Gastrocnemius medialis (tissue), 4 donors: ENCODE measurements at places on chromosomes 1 and 21. TPM values are rescaled to one million over a fixed set of nuclear protein-coding genes. Genes with fewer than 3 reads are reported as not detected.

DNA sequence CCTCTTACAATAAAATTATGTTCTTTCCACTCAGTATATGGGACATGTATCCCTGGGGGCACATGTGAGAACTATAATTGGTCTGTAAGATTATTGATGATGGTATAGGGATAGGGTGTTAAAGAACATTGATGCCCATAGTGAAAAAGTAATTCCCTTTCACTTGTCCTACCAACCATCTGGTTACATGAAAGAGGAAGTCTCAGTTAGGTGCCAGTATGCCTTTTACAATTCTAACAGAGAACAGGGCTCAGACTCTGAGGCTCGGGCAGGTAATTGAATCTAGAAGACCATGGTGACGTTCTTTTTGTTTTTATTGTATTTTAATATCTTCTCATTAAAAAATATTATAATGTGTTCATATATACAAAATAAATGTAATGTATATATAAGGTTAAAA is 113.6 kb downstream of the FGGY start:
- no peak for DNase-seq

DNA sequence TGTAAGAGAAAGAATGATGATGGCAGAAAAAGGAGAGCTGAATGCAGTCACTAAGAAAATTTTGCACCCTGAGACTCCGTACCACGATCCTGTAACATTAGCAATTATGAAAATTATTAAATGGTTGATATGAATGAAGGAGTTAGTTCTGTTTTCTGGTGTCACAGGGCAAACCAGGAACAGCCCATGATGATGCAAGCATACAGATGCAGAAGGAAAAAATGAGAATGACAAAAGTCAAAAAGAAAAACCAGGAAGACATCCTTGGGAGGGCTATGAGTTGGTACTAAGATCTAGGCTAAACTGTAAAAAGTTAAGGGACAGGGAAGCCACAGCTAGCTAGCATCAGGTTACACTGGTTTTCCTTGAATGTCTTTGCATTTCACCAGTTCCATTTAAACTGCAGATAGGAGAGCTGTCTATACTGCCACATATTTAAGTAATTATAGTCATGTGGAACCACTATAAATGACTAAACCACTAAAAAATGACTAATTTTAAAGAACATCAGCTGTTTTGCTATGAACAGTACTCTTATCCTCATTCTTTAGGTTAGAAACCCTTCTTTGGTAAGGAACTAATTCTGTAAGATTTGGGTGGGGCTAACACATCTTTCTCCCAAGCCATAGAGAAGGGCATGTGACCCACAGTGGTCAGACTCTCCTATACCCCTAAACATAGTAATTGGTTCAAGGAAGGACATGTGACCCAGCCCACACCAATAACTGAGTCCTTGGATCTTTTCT is 11.4 kb downstream of the DOCK7 start:
- DNase-seq = no peak

MGST3 gene
- 209 TPM for total RNA-seq

FNDC5 gene
- 127 TPM for total RNA-seq

DNA sequence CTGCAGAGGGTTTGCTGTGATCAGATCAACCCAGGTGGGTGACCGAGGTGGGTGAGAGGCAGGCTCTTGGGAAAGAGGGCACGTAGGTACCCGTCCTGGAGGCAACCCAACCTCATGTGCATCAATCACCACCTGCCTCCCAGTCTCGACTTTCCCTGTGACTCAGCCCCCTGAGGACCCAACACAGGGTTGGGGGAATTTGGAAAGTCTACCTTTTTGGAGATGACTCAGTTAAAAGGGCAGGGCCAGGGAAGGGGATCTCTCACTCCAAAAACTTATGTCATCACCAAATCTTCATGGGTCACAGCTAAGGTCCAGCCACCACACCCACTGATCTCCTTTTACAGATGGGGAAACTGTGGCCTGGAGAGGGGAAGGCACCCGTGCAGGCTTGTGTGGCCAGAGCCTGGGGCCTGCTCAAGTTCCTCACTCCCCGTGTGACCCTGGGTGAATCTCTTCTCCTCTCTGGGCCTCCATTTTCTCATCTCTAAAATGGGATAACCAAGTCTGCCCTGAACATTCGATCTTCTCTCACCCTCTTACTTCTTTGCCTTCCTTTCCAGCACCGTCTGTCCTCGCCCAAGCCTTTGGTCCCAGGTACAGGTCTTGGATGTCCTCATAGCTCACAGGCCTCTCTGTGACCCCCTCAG is 34.6 kb upstream of the WNT4 start:
- DNase-seq = no peak

- no peak for DNase-seq
Measured at GRCh38 chr1:147252540-147252939, 10.1 kb downstream of the CHD1L start.

- no peak for DNase-seq
Measured at GRCh38 chr21:42862774-42863503, 16.4 kb downstream of the WDR4 start.

ITLN2 gene
- total RNA-seq = not detected

GRCh38 chr1:230992100-230992774 is 13.3 kb downstream of the ARV1 start:
- no peak for DNase-seq

TMEM9 gene
- 12.6 TPM for total RNA-seq

GBP6 gene
- not detected for total RNA-seq

OR2L5 gene
- not detected for total RNA-seq

SLC25A34 gene
- 16.5 TPM for total RNA-seq

SYPL2 gene
- 85.9 TPM for total RNA-seq

FMO4 gene
- total RNA-seq = 0.61 TPM

GRCh38 chr1:166705376-166706289 is 133.6 kb upstream of the POGK start:
- no peak for DNase-seq

GRCh38 chr1:180175291-180175690 is 20.6 kb downstream of the QSOX1 start:
- DNase-seq = no peak

CORT gene
- not detected for total RNA-seq

ACTL8 gene
- not detected for total RNA-seq

- no peak for DNase-seq
Measured at GRCh38 chr1:46523496-46524353, 27.7 kb downstream of the KNCN start.
